GM12864 (cell line): ENCODE measurements at places on chromosomes 11 and 22.

DNA sequence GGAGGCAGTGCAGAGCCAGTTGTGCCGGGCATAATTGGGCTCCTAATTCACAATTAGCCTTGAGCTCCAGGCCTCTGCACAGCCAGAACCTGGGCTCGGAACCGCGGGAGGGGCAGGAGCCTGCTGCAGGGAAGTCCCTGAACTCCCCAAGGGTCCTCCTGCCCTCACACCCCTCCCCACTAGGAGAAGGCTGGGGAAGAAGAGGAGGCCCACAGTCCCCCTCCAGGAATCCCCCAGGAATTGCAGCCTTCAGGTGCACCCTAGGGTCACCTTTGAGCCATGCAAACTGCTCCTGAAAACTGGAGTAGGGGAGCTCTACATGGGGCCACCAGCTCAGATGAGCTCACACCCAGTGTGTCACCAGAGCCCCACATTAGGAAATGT, 93.8 kb upstream of the LMO1 start:
- no peak for DNase-seq

GRCh38 chr11:111115890-111116289, 129.6 kb upstream of the POU2AF2 start:
- no peak for DNase-seq

DNA sequence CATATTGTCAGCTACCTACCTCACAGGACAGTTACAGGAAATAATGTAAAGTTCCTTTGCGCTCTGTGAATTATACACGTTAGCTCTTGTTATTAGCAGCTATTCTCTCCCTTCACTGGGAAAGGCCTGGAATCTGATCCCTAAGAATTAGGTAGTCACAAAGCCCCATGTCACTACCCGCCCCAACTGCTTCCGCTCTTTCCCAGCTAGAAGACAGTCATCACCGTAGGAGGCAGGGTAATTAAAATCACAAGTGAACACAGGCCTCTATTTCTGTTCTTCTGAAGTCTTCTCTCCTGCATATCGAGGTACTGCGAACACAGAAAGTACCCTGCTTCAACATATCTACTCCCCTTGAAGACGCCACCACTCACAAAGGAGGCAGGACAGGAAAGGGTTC, 12.6 kb upstream of the AHNAK start:
- DNase-seq = no peak

DNA sequence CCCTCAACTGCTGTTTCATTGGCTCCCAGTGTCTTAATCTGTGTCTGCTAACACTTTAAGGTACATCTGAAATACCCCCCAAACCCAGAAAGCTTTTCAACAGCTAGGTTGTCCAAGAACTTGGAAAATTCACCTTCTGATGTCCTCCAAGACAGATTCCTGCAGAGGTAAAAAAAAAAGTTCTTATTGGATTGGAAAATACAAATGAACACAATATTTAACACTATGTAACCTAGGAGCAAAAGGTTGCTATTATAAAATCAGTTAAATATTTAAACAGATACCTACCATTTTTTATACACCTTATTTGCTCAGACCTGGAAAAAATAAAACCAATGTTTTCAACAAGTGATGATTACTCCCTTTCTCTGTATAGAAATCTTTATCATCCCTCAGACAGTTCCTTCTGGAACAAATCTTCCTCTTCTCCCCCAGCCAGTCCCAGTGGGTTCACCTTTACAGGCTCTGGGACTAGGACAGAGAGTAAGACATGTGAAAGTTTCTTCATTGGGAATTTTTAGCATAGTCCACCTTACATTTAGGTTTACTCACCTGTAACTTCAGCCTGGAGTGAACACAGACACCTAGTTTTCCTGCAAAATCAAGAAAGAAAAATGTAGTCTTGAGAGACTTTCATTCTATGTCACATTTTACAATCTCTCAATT, 13.3 kb upstream of the WDR74 start:
- no peak for DNase-seq

DNA sequence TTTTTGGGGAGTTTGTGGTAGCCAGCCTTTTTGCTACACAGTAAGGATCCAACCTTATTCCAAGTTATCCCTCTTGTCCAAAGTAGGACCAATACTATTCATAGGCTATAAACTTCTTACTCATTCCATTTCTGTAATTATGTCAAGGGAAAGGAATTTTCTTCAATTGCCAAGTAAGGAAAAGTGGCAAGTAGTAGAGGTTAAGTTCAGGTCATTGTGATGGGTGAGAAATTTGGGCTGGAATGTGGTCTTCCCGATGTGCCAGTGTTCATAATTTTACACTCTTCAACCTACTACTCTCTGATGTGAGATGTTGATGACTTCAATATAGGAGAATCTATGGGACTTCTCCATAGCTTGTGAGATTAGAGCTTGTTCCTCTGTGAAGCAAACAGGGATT, 648.8 kb downstream of the METTL15 start:
- no peak for DNase-seq

GRCh38 chr22:45263463-45264269, 21.1 kb upstream of the UPK3A start:
- peak; percentile 82 for DNase-seq

DNA sequence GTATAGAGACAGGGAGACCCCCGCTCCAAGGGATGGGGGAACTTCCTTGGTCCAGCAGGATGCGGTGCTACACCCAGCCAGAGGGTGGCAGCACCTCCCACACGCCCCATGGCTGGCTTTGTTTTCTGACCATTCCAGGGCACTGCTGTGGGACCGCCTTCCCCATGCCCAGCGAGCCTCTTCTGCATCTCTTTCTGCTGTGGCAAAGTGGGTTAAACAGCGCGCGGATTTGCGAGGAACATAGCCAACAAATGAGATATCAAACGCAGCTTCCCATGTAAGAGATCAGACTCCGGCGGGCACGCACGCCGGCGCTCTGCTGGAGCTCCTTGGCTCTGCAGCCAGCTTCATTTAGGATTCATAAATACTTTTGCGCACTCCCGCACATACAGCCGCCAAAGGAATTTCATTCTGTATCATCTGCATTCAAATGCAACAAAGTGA, 485.8 kb upstream of the CADM1 start:
- DNase-seq = no peak

GRCh38 chr11:16610213-16610737, 128.2 kb upstream of the C11orf58 start:
- DNase-seq = no peak

DNA sequence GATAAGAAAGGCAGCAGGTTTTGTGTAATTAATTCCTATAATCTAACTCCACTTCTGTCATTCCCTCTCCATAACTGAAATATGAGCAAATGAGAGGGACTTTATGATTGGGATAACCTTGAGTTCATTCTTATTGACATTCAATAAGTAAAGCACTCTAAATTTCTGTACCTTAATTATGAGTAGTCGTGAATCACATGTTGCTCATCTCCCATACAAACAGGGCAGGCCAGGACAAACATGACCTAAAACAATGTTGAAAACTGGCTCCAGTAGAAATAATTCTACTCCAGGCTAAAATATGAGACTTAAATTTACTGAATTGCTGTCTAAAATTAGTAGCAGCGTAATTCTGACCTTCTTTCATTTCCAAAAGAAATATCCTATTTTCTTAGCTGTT, 505.4 kb downstream of the NELL1 start:
- DNase-seq = no peak

DNA sequence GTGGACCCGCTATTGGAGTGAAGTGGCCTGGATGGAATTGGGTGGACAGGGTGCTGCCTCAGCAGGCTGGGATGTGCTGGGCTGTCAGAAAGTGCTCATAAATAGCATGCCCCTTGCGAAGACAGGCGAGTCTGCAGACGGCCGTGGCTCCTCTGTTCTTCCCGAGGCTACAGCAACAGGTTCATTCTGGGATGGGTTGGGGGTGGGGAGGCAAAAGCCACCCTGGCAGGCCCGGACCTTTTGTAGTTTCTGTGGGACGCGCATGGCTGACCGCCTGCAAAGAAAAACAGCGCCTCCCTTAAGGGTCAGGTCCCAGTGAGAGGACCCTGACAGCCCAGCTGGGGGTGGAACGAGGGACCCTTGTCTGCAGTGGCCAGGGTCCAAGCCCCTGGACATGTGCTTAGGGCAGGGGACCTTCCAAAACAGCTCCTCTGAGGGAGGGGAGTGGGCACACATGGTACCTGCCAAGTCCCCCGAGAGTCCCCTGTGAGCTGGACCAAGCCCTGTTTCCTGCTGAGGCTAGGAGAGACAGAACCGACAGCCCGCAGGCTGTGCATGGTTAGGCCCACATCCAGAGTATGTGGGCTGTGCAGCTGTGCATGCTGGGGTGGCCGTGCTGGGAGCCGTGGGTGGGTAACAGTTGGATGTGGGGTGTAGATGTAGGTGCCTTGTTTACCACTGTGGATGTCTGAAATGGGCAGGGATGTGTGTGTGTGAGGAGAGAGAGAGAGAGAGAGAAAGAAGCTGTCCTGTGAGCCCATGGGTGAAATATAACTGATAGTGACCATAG, at the start of gene CRYBB3:
CRYBB3 (plus strand) TSS at position 128 of the 790 bp plus-strand sequence. CDS start 1,539 bp downstream, outside the sequence.
- no peak for DNase-seq

DNA sequence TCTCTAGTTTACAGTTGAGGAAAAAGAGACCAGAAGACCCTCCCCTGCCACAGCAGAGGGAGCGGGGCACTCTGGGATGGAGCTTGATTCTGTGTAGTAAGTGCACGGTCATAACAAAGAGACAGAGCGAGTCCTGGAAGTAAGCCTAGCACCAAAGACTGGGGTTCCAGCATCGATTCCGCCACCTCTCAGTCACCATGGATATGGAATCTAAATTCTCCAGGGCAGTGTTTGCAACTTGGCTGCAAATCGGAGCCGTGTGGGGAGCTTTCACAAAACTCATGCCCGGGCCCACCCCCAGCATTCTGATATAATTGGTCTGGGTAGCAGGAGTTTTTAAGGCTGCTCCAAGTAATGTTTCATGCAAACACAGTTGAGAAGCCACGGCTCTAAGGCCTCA, 129.5 kb upstream of the OPCML start:
- no peak for DNase-seq

DNA sequence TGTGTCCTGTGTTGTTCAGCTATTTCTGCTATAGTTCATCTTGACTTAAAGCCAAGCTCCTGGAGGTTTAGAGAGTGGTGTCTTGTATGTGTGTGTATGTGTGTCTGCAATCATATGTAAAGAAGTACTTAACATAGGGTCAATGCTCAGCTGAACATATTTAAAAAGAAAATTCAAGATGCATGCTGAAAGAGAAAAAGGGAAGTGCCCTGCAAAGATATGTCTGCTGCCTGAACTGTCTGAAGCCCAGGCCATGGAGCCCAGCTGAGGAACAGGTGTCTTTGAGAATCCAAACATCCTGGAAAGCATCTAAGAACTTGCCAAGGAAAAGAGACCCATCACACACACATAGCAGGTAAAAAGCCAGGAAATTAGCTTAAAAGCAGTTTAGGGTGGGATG, 6.6 kb downstream of the TCN1 start:
- no peak for DNase-seq

GRCh38 chr22:35860837-35861236, 143.2 kb downstream of the APOL5 start:
- DNase-seq = no peak

DNA sequence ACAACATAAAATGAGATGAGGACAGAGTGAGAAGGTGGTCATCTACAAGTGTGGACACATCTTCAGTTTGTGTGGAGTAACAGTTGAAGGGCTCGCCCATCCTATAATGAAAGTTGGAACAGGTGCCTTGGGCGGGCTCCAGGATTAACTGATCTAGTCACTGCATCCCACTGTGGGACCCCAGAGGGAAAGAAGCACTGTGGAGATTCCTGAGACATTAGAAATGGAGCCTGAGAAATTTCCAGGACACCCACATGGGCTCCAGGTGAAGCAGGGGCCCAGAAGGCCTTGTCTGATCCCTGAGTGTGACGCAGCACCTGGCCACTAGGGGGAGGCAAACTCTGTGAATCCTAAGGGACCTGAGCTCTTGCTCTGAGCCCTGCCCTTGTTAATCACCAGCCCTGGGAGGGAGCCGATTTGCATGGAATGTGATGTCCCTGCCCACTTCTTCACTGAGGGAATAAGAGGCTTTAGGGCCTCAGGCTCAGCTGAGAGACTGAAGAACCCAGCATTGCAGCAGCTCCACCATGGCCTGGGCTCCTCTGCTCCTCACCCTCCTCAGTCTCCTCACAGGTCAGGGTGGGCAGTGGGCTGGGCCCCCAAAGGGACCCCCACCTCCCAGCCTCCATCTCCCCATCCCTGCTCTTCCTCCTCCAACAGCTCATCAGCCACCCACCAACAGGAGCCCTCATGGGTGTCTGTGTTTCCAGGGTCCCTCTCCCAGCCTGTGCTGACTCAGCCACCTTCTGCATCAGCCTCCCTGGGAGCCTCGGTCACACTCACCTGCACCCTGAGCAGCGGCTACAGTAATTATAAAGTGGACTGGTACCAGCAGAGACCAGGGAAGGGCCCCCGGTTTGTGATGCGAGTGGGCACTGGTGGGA, 98.4 kb downstream of the VPREB1 start:
- peak; percentile 31 for DNase-seq

GRCh38 chr11:112794331-112794846, 166.8 kb upstream of the NCAM1 start:
- no peak for DNase-seq

- no peak for DNase-seq
These were observed 78.6 kb downstream of the SYN3 start for GRCh38 chr22:32979606-32980005.

DNA sequence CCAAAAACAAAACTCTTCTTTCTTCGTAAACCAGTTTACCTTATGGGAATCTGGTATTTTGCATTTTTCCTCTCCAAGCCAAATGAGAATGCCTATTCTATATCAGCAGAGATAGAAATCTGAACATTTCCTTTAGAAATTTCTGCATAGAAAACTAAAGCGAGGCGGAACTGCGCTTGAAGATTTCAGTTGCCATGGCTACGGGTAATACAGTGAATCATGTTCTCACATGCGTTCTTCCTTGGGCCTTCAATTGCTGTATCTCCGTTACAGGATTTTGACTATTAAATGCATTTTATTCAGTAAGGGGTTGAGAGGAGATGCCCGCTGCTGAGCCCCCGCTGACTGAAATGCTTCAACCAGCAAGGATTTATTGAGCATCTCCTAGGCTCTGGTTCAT, 108.2 kb upstream of the CRYBB3 start:
- DNase-seq = no peak

DNA sequence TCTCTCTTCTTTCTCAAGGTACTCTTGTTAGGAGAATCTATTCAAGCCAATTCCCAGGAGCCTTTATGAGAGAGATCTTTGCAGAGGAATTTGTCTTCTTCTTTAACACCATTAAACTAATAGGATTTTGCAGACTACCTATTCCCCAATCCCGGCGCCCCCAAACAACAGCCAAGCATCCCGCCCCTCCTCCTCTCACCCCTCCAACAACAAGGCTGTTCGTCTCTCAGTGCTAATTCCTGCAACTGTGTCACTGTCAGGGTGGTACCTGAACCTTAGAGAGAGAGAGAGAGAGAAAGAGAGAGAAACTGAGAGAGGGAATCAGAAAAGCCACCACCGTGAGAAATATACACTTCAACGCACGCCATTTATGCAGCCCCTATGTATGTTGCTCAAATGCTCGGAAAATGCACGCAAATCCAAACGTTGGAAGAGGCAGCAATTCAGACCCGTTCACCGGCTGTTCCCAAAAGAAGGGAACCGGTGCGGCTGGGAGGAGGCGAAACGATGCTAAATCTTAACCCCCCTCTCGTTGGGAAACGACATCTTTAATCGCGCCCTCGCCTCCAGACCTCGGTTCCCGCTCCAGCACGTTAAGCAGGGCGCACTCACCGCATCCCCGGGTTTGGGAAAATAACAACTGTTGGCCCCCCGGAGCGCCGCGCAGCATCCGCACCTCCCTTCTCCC, 961 bp downstream of the KCNA4 start:
- DNase-seq = no peak

- DNase-seq = no peak
These were observed 4.9 kb downstream of the TMEM109 start for GRCh38 chr11:60918939-60919265.
